Activated CD4-positive, alpha-beta T cell treated with anti-CD3 and anti-CD28 coated beads, Interleukin-2, amount 50 U/mL, for 1 hour (primary cell): ENCODE measurements at places on chromosomes 4 and X.

DNA sequence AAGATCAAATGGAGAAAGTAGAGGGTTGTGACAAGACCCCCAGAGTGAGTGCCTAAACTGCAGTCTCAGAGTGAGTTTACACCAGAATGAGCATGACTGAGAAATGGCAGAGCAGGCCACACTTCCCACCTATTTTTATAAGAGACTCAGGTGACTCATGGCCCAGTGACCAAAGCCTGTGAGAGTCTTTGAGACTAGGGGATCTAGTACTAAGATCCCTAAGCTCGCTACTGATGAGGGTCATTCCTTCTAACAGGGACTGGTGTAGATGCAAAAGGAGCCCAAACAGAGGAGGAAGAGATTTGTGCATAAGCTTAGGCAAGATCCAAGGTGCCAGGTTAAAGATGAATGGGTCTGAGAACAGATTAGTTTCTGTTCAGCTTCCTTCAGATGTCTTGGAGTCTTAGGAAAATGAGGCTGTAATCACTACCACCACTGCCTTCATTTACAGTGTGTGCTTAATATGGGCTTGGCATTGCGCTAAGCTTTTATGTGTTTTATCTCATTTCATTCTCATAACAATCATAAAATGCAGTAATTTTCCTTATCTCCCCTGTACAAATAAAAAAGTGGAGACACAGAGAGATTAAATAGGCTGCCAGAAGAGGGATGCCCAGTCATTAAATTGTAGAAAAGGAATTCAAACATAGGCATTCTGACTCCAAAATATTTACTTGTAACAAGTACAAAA is 62.8 kb downstream of the RWDD4 start:
- DNase-seq: no peak

DNA sequence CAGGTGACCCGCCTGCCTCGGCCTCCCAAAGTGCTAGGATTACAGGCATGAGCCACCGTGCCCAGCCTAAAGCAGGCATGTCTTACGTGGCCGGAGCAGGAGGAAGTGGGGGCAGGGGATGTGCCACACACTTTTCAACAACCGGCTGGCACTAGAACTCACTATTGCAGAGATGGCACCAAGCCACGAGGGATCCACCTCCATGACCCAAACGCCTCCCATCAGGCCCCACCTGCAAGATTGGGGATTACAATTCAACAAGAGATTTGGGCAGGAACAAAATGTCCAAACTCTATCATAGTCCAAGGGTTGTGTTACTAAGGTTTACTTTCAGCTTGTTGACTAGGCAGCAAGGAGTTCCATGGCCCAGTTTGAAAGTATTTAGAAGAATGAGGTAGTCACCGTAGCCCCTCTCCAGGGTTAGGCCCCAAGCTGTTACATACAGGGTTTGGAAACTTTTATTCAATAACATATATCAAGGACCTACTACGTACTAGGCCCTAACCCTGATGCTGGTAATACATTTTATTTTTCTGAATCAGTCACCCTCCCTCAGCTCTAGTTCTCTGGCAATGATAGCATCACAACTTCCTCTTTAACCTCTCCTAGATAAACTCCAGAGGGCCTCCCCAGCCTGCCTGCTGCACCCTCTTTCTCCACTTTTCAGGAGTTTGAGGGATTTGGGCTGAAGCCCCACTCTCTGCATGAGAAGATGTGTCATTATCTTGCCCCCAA is 18.0 kb upstream of the TBC1D14 start:
- DNase-seq: no peak

- no peak for DNase-seq
Measured at GRCh38 chrX:10326578-10326977, 169.8 kb downstream of the CLCN4 start.

DNA sequence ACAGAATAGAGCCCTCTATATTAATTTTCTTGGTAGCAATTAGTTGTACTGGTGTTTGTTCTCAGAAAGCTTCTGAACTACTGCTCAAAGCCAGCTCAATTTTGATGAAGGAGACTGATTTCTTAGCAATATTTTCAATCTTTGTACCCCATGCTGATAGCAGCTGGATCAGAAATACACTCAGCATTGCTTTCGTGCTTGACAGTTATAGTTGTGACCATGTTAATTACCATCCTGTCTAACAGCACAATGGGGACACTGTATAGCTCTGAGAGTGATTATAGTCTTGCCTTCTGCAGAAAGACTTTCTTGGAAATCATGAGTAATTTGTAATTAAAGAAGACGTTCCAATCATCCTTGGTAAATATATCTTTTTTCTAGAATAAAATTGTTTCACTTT is 79.7 kb upstream of the GNPDA2 start:
- DNase-seq: no peak

DNA sequence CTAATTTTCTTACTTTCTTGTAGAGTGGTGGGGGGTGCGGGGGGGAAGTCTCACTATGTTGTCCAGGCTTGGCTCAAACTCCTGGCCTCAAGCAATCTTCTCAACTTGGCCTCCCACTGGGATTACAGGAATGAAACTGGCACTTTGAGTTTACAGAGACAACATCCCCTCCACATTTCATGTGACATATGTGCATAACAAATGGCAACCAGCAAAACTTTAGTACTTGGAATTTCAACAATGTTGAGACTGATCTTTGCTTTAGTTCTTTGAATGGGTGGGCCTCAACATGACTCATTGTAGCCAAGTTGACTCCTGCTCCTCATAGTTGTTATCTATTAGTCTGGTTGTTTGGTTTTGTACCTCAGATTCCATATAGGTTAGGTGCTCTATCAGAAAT is 11.4 kb upstream of the FMR1 start:
- DNase-seq: no peak

- DNase-seq: no peak
Measured at GRCh38 chrX:106905064-106905708, 2.0 kb upstream of the RIPPLY1 start.

DNA sequence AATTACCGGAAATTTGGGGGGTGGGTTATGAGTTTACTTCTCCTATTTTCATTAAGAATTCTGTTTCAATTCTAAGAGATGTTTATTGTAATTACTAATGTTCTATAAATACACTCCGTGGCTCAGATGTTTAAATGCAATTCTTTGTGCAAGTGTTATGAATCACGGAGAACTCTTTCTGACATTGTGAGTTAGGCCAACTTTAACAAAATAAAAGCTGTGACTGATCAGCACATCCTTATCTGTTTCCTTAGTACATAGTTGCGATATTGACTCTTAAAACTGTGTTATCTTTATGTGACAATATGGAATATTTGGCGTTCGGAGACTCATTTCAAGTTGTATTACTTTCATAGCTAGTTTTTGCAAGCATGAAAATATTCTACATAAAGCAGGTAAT is 902 bp downstream of the KLHL4 start:
- DNase-seq: no peak

- no peak for DNase-seq
Measured at GRCh38 chr4:54802336-54802735, 144.6 kb downstream of the KIT start.

DNA sequence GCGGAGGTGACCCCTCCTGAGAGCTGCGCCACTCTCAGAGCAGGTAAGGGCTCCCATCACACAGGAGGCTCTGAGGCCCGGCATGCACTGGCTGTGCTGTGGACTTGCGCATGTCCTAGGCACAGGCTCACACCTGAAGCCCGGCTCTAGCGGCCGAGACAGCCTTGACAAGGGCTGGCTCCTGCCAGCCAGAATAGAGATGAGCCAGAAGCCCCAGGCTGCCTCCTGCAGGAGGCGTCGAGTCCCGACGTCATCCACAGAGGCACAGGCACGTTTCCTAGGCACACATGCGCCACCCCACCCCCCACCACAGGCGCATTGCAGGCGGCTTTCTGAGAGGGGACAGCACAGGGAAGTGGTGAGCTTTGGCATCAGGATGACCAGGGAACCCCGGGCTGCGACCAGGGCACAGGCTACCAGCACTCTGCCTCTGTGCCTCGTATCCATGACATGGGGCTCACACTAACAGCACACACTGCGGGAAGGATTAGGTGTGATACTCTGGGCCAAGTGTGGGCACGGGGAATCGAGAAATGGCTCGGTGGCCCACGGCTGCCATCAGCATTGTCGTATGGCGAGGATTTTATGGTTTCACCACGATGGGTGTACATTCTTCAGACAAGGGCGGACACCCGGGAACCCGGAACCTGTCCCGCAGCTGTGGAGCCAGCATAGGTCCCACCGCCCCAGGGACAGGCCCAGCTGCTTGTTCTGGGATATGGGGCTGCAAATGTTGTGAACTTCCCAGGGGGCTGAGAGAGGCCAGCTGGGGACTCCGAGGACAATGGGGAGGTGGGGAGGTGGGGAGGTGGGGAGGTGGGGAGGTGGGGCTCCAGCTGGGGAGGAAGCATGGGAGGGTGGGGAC is 90.7 kb upstream of the ADRA2C start:
- no peak for DNase-seq

DNA sequence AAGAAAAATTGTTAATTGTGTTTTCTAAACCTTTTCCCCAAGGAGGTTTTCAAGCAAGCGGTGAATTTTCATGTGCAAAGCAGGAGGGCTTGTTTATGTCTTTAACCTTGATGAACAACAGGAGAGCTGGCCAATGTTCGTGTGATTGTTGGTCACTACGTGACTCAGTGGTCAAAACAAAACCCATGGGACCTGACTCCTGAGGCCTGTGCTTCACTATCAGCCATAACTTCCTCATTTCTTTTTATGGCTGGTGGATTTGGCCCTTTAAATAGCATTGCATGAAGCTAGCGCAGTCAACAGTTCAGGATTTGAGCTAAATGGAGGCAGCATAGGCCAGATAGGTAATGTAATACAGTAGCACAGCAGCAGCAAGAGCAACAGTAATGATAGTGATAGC is 80.5 kb downstream of the MID1IP1 start:
- no peak for DNase-seq

- no peak for DNase-seq
Measured at GRCh38 chrX:120468479-120468824, 644 bp downstream of the LAMP2 start.

DNA sequence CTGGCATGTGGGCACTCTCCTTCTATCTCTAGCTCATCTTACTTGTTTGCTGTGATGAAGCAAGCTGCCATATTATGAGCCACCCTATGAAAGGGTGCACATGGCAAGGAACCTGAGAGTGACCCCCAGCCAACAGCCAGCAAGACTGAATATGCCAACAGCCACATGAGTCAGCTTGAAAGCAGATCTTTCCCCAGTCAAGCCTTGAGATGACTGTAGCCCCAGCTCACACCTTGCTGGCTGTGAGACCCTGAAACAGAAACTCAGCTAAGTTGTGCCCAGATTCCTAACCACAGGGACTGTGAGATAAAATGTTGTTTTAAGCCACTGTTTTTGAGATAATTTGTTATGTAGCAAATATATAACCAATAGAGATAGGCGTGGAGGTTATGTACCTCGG is 36.2 kb downstream of the KDM5C start:
- DNase-seq: no peak

GRCh38 chrX:150767475-150768131 is 74.4 kb downstream of the MTMR1 start:
- DNase-seq: no peak

DNA sequence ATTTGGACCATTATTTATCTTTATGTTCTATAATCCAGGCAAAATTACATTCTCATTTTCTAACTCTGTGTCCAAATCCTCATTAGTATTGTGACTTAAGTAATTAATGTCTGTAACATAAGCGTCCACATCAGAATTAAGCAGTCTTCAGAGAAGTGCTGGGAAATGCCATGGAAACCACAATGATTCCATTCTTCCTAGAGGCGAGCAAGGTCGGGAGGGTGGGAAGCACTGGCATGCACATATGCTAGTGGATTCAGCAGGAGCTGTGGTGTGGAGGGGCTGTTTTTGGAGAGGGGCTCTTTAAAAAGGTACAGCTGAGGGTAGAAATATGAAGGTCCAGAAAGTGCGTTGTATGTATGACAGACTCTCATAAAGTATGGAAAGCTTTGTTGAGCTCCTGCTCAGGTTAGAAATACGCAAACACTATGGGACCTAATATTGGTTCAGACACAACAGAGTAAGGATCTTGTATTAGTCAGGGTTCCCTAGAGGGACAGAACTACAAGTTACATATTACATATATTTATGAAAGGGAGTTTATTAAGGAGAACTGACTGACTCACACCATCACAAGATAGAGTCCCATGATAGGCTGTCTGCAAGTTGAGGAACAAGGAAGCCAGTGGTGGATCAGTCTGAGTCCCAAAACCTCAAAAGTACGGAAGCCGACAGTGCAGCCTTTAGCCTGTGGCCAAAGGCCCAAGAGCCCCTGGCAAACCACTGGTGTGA is 61.5 kb downstream of the GLRA2 start:
- no peak for DNase-seq

GRCh38 chr4:111360906-111361305 is 738.0 kb upstream of the PITX2 start:
- DNase-seq: no peak

DNA sequence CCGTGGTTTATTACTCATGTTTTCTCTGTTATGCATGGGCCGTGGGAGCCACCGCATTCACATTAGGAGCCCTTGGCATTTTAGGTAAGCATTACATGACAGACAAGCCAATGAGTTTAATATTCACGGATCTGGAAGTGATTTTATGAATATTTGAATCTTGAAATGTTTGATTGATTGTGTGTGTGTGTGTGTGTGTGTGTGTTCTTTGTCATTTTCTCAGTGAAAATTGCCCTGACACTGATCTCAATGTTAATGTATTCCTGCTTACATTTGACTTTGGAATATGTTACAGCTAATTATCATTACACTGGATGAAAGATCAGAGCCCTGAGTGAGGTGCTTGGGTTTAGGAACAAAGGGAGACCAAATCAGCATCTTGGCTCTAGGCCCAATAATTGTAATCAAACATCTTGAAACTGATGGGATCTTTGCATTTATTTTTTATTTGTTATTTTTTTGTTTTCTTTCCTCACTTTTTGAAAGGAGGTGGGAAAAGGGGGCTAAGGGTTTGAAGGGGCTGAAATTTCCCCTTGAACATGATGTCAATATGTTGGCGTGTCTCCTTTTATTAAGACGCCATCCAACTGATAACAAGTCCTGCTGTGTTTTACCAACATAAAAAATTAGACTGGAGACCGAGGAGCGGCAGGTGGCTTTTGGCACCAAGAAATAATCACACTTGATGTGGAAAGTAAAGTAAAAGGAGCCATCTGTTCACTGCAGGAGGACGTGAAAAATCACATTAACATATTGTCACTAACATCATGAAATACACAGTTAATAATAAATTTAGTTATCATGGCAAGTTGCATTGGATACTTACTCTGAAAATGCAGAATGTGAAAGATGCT is 5.2 kb upstream of the GK2 start:
- DNase-seq: no peak

GRCh38 chrX:133645256-133645655 is 230.0 kb upstream of the GPC4 start:
- no peak for DNase-seq
